NCI-H1105 treated with DMSO at 0.1 percent for 48 hours (cell line): ENCODE measurements at places on chromosomes 1 and 21.

DNA sequence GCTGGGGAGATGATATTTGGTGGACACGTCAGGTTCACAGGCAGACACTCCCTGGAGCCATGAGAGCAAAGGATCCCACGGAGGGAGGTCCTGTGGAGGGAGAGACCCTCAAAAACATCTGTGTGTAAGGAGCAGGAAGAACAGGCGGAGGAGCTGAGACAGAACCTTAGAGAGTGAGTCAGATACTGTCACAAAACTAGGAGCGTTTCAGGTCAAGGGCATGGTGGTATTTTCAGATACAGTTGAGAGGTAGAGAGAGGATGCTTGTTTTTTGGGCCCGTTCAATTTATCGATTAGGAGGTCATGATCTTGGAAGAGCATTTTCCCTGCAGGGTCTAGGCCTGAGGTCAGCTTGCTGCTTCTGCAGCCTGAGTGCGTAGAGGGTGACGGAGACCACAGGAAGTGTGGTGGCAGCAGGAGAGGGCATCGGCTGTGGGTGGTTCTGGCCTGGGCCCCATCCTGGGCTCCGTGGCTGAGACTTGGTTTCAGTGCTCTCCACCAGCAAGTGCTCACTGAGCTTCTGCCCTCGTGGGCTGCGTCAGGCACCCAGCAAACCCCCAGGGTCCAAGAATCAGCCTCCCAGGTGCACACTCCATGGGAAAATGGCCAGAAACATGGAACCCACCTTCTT is 39.9 kb downstream of the SPSB1 start:
- no peak for DNase-seq

DNA sequence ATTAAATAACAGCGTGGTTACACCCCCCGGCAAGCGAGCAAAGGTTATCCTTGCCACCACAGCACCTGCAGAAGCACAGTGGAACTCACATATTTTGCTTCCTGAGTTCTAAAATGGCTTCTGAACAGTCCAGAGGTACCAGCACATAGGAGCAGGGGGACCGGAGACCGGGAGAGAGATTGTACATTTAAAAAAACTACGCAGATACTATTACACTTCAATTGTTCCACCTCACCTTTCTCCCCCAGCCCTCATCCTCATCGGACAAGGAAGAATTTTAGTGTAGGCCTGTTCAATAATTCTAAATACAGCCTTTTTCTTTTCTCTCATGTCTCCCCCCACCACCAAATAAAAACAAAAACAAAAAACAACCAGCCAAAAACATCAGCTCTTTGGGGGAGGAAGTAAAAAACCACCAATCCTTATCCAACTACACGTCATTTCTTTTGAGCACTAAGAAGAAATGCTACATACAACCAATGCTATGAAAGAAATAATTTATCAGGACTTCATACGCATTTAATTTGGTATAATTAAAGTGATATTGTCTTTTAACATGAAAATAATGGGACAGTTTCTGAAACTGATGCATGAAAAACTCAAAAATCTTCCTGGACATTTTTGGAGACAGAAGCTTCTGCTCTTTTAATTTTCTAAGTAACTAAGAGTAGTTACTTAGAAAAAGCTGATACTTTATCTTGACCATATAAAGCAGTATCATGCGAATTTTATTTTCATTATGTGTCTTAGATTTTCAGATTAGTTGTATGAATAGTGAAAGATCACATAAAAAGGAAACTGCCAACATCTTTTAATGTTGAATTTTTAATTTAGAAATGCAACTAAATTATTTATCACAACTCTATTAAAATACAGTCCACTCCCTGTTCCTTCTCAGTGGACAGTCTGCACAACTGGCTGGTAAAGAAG is 9.1 kb downstream of the CDKN2C start:
- peak; percentile 79 for DNase-seq

- no peak for DNase-seq
These were observed 50.0 kb upstream of the LRRC3 start for GRCh38 chr21:44405091-44405947.

- DNase-seq: peak; percentile 50
These were observed 615 bp downstream of the CLIC4 start for GRCh38 chr1:24745711-24746413.
